NCI-H526 treated with DMSO at 0.1 percent for 48 hours (cell line): ENCODE measurements at places on chromosomes 11 and 22.

GRCh38 chr11:132858223-132858622, 674.1 kb downstream of the OPCML start:
- no peak for DNase-seq

DNA sequence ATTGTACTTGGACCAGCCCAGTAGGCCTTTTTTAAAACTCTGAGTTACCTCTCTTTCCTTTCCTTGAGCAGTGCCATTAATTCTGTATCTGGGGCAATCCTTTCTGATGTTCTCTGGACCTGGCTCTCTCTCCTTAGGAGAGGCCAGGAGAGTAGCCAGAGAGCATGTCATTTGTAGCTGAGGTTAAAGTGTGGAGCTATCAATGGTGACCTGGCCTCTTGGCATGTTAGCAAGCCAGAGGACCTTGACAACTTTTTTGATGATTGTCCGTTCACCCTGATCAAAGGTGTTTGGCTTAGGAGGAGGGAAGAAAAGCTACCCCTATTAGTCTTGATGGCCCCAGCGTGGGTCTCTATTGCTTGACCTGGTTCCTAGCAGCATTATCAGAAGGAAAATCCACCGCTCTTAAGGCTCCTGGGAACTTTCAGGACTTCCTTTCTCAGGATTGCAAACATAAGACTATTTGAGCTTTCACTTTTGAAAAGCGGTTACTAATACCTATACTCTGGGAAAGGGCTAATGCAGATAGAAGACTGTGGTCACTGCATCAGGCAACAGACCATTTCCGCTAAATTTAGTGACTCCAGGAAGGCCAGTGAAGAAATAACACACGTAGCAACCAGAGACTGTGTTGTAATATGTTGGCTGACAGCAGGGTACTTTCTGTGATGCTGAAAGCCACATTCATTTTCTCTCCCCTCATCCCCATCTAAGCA, 18.2 kb downstream of the LIMK2 start:
- no peak for DNase-seq

DNA sequence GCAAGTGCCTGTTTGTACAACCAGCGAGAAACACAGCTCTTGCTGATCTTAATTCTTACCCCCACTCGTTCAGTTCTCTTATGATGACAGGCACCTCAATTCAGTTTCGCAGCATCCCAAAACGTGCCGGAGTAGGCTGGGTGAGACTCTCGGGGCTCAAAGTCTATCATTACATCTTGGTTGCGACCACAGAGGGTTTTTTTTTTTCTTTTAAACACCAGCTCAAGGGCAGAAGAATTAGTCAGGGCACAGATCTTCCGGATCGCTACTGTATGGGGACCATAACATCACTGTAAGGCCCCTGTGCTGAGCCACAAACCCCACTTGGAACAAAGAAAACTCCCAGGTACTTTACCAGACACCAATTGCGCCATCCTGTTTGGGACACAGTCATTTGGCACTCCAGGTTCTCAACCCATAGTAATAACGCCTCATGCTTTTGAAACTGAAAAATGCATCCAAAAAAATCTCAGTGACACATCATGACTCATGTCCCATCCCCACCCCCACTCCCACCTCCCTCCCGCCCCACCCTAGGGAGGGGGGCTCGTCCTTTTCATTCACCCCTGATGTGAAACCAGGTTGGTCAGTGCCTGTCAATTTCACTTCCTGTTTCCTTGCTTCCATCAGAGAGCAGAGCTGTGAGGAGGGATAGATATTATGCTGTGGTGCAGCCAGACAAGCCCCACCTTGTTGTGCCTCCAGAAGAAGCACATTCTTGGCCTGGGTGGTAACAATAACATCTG, 41.0 kb upstream of the CD5 start:
- no peak for DNase-seq

GRCh38 chr11:860234-861104, 17.8 kb downstream of the TSPAN4 start:
- no peak for DNase-seq

DNA sequence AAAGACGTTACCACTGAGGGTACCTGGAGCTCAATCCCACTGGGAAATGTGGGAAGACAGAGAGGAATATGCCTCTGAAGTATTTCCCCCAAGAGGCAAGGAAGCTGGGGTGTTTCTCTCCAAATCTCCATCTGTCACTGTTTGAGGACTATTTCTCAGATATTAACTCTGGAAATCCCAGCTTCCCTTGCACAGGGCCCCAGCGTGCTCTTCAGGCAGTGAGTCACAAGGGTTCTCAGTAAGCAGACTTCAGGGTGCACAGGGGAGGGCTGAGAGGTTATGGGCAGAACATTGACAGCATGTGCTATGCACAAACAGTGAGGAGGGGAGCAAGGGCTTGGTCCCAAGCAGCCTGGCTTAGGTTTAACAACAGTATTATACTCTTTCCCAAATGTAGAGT, 60.9 kb upstream of the EED start:
- DNase-seq, result no peak

GRCh38 chr22:26898946-26899605, 241.7 kb downstream of the MIAT start:
- DNase-seq, result no peak

DNA sequence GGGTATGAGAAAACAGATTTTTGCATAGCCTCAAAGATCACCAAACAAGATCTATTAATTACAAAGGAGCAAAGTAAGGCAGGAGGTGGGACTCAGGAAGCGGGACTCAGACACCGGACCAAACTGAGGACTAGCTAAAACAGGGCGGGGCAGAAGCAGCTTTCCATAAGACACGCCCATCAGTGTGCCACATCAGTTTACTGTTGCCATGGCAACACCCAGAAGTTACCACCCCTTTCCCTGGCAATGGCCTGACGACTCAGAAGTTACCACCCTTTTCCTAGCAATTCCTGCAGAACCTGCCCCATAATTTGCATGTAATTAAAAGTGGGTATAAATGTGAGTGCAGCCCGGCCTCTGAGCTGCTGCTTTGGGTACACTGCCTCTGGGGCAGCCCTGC, 173.9 kb downstream of the SHANK2 start:
- DNase-seq, result peak; percentile 96

DNA sequence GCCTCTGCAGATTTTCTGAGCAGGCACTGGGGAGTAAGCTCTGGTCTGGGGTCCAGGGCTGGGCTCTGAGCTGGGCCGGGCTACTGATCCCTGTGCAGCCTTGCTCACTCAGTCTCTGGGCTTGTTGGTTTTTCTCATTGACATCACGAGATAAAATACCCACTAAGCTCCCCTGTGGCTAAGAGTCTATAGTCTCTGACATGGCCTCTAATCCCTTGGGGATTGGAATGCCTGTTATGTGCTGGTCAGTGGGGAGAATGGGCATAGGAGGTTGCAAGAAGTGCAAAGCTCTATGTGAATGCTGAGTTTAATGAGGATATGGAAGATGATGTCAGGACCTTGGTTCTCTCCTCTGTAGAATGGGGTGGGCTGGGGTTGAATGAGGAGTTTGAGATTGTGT, 23.3 kb downstream of the ELF5 start:
- DNase-seq, result no peak

- DNase-seq, result no peak
These were observed 18.8 kb downstream of the APOL2 start for GRCh38 chr22:36220451-36220921.

DNA sequence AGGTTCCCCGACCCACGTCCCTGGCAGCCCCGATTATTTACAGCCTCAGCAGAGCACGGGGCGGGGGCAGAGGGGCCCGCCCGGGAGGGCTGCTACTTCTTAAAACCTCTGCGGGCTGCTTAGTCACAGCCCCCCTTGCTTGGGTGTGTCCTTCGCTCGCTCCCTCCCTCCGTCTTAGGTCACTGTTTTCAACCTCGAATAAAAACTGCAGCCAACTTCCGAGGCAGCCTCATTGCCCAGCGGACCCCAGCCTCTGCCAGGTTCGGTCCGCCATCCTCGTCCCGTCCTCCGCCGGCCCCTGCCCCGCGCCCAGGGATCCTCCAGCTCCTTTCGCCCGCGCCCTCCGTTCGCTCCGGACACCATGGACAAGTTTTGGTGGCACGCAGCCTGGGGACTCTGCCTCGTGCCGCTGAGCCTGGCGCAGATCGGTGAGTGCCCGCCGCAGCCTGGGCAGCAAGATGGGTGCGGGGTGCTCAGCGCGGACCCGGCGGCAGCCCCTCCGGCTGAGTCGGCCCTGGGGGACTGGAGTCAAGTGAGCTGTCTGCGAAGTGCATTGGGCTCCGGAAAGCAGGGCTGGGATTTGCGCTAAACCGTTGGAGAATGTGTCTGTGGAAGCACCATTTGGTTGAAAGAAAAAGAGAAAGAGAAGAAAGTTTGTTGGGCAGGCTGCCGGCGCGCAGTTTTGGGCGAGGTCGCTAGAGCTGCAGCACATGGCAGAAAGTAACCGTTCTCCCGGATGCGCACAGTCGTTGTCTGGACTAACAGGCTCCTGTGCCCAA, at the start of gene CD44:
CD44 (plus strand) TSS at position 229 of the 779 bp plus-strand sequence; CDS start at position 362, 133 bp downstream.
- DNase-seq, result peak; percentile 33

DNA sequence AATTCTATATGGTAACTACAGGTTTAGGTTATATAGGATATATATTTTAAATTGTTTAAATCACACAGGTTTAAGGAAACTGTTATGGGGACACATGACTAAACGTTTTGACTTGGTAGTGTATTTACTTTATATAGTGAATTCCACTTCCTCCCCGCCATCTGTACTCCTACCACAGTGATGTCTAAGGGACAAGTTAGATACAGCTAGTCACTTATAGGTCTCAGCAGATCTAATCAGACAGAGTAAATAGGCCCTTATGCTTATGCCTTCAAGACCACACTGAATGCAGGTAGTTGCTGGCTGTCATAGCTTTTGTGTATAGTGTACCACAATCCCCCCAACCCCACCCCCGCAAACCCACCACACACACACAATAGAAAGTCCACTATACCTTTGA, 8.2 kb downstream of the SESN3 start:
- no peak for DNase-seq

DNA sequence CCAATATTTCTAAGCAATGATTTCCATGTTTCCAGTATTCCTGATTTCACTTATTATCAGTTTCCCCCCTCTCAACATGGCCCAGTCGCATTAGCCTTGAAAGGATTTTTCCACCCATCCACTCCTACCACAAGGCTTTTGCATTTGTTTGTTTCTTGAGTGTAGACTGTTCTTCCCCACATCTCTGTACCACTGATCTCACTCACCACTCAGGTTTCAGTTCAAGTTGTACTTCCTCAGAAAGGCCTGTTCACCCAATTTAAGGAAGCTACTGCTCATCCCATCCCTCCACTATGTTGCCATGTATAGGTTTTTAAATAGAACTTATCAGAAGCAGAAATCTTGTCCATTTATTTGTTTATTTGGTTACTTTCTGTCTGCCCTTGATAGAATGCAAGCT, 472.3 kb downstream of the FAM181B start:
- DNase-seq, result no peak

DNA sequence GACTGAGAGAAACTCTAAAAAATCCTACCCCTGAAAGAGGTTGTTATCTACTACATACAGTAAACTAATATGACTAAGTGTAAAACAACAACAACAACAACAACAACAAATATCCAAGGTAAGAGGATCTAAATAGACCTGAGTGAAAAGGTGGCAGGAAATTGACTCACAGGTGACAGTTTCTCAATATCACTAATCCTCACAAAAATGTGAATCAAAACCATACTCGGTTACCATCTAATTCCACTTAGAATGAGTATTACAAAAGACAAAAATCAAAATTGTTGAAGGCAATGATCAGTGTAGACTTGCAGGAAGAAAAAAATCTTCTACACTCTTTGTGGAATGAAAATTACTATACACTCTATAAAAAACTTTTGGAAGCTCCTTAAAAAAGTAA, 17.5 kb downstream of the RGL4 start:
- no peak for DNase-seq

GRCh38 chr11:120642196-120642894, 130.8 kb downstream of the GRIK4 start:
- no peak for DNase-seq
